ENCODE measurements at places on chromosomes 6 and 20. TPM values are rescaled to one million over a fixed set of nuclear protein-coding genes. Genes with fewer than 3 reads are reported as not detected.

The SAPCD1 gene
- 9.8 TPM for total RNA-seq

The SLC16A10 gene
- 6.6 TPM for total RNA-seq

The SLC35F1 gene
- 0.07 TPM for total RNA-seq

The DYNLT2 gene
- total RNA-seq, result 2.9 TPM

The GSTA3 gene
- total RNA-seq, result not detected

The VSX1 gene
- total RNA-seq, result not detected

The FAM184A gene
- total RNA-seq, result 14.0 TPM

The NFYA gene
- 38.0 TPM for total RNA-seq

The EYA4 gene
- not detected for total RNA-seq

The GATA5 gene
- not detected for total RNA-seq

The SLC22A3 gene
- total RNA-seq, result not detected

The KIAA0408 gene
- 3.1 TPM for total RNA-seq

The THBS2 gene
- total RNA-seq, result not detected

The TUBB1 gene
- not detected for total RNA-seq

The ULBP1 gene
- 2.8 TPM for total RNA-seq

The CLIC5 gene
- total RNA-seq, result 1.5 TPM

The NRSN2 gene
- 3.9 TPM for total RNA-seq

The ACSS1 gene
- total RNA-seq, result 10.1 TPM

The POLR3F gene
- total RNA-seq, result 7.0 TPM

Data from activated naive CD4-positive, alpha-beta T cell treated with anti-CD3 and anti-CD28 coated beads for 36 hours (primary cell).